Activated CD4-positive, alpha-beta T cell treated with anti-CD3 and anti-CD28 coated beads, Interleukin-2, amount 10 ng/mL, durations not matched to agents 24 days and 14 days (primary cell): ENCODE measurements at places on chromosomes 13 and 19.

- no peak for DNase-seq
These were observed 131.8 kb downstream of the STARD13 start for GRCh38 chr13:33153421-33154404.

- no peak for DNase-seq
These were observed 128.4 kb downstream of the KATNAL1 start for GRCh38 chr13:30178976-30179375.

DNA sequence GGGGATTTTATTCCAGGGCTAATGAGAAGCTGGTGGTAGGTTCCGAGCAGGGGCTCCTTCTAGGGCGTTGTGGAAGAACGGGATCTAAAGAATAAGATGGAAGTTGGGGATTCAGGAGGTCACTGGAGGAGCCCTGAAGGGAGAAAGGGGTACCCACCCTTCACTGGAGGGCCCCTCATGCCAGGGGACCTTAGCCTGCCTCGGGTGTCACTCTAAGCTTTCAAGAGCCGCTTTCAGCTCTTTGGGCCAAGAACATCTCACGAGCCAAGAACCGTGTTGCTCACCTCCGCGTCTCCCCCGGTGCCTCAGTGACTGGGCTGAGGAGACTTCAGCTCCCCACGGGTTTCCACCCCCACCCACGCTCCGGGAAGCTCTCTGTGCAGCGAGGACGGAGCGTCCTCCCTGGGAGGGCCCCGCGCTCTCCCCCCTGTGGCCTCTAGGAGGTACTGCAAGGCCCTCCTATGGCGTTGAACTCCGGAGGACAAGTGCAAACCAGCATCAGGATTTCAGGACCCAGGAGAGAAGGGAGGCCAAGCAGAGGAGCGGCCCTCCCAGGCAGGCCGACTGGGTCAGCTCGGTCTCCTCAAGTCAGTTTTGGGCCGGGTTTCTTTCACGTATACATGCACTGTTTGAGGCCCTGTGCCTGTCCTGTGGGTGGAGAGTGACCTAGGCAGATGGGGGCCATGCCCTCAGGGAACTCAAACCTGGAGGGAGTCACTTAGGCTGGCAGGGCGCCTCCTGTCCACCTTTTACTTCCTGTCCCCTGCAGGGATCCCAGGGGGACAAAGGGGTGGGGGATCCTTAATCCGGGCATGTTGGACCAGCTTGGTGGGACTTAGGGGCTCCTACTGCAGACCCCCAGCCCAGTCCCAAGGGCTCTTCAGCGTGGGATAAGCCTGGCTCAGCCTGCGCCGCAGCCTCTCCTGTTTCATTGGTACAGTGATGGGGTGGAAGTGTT, 5.1 kb upstream of the KRTDAP start:
- DNase-seq, result peak; percentile 90

DNA sequence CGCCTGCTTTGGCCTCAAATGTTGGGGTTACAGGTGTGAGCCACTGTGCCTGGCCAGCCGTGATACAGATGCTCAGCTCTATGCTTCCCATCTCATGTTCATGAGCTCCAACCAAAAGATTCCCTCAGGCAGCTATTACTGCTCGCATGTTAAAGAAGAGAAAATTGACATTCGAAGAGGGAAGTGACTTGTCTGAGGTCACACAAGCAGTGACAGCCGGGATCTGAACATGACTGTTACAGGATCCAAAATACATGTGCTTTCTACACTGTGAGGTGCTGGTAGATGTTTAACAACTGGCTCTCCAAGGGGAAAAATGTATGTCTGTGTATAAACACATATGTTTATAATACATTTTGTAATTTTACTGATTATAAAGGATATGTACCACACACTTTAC, 11.3 kb downstream of the FPR1 start:
- no peak for DNase-seq

DNA sequence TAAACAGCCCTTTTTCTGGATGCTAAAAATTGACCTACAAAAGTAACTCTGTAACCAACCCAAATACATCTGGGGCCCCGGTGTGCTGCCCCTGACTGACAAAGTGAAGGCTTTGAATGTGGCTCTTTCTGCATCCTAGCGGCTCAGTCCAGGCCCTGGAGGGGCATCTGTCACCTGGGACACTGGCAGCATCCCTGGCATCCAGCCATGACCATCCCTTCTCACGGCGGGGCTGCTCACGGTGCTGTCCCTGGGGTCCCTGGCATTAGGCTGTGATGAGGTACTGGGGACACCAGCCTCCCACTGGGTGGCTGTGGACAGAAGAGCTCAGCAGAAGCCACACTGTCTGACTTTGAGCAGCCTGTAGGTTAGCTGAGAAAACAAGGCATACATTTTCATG, 34.3 kb downstream of the BICRA start:
- no peak for DNase-seq

DNA sequence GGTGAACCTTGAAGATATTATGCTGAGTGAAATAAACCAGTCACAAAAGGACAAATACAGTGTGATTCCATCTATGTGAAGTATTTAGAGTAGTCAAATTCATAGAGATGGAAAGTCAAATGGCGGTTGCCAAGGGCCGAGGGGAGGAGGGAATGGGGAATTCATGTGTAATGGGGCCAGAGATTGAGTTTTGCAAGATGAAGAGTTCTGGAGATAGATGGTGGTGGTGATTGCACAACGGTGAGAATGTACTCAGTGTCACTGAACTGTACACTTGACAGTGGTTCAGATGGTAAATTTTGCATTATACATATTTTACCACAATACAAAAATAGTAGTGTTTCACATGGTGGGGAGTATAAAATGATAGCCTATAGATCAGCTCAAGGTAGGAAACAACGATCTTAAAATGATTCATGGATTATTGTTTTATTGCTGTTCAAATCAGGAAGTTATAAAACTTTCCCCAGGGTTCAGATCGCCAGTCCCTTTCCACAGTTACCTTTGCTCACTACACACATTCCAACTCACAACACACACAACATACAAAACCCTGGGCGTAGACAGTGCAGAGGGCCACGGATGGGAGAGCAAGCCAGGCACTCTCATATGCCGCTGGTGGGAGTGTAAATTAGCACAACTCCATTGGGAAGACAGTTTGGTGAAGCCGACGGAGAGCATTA, 219.9 kb downstream of the ZIC5 start:
- no peak for DNase-seq

DNA sequence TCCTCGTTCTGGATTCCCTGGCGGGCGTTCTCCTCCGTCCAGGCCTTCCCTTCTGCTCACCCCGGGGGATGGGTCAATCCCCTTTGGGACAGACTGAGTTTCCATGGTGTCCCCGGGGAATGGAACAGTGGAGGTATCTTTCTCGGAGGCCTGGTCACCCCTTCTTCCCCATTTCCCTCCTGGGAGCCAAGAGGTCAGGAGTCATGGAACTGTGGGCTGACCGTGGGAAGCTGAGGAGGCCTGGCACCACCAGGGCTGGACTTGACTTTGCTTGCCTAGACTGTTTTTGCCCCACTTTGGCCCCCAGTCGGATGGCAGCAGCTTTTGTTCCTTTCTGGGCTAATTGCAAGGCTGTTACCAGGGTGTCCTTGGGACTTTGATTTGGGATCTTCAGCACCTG, 2.0 kb downstream of the NACC1 start:
- DNase-seq, result no peak

DNA sequence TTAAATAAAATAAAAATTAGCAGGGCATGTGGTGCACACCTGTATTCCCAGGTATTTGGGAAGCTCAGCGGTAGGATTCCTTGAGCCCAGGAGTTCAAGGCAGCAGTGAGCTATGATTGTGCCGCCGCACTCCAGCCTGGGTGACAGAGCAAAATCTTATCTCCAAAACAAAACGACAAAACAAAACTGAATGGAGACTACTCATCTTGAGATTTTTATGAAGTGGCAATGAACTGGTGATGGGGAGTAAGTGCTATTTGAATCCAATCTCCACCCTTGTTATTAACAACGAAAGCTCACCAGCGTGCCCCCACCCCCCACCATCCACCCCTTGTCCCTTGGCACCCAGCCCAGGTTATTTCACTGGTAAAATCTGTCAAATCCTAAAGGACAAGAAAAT, 45.2 kb upstream of the URI1 start:
- DNase-seq, result no peak

DNA sequence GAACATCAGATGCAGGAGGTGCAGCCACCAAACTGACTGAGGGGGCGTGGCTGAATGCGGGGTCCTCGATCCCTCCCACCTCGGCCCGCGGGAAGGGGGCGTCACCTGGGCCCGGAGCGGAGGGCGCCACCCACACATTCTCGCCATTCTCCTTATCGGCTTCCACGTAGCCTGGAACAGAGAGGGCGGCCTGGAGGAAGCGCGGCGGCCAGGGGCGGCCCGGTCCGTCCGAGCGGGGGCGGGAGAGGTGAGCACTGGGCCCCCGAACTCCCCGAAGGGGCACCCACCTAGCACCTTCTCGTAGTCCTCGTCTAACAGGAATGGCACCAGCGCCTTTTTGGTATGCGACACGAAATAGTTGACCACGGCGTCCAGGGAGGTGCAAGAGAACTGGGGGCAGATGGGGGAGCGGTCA, 11.8 kb downstream of the STAP2 start:
- peak; percentile 70 for DNase-seq

DNA sequence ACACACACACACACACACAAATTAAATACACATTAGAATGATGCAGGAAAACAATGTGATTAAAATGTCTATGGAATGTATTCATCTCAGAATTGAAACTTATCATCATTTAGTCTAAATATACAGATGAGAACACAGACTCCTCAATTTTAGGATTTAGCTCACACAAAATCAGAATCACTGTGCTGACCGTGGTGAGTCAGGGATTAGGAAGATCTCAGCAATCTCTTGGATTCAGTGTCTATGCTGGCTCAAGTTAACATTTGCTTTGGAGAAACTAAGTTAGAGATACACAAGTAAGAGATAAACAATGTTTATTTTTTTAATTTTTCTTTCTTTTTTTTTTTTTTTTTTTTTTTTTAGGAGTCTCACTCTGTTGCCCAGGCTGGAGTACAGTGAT, 323.6 kb downstream of the KLF12 start:
- DNase-seq, result no peak

GRCh38 chr19:3357992-3358688, 8.2 kb upstream of the NFIC start:
- peak; percentile 61 for DNase-seq

GRCh38 chr19:13985771-13986347, 20.3 kb downstream of the RFX1 start:
- no peak for DNase-seq

GRCh38 chr13:47100214-47100853, 203.5 kb upstream of the HTR2A start:
- DNase-seq, result no peak

DNA sequence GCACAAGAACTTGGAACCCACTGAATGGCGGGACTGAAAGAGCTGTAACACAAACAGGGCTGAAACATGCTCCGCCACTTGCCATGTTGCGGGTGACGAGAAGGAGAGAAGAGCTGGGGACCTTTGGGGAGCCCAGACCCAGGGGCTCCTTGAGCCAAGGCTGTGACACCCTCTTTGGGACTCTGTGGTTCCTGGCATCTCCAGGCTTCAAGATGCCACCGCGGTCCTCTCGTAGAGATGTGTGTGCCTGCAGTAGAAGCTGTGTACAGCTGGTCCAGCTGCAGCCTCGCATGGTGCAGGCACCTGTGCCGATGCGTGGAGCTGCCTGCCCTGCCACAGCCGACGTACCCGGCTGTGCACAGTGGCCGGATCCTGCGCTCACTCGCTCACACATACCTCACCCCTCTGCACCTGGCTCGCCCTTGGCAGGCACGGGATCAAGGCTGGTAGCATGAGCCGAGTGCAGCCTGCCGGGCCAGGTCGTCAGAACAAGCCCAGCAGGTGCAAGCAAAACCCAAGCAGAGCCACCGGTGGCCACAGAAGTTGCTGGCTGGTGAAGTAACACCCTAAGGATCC, 1385.8 kb downstream of the PCDH9 start:
- no peak for DNase-seq

DNA sequence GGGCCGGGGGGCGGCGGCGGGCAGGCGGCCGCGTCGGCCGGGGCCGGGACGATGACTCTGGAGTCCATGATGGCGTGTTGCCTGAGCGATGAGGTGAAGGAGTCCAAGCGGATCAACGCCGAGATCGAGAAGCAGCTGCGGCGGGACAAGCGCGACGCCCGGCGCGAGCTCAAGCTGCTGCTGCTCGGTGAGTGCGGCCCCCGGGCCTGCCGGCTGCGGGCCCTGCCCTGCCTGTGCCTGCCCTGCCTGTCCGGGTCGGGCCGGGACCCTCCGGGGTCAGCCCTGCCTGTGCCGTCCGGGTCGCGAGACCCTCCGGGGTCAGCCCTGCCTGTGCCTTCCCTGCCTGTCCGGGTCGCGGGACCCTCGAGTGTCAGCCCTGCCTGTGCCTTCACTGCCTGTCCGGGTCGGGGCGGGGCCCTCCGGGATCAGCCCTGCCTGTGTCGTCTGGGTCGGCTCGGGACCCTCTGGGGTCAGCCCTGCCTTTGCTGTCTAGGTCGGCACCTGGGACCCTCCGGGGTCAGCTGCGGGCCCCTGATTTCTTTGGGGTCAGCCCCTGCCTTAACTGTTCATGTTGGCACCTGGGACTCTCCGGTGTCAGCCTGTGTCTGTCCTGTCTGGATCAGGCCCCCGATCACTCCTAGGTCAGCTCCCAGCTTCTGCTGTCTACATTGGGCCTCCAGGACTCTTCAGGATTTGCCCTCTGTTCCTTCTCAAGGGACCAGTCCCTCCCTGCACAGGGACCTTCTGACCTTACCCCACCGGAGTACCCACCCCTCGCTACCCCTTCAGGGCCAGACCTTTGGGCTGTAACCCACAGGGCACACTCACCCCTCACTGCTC, 659 bp downstream of the GNA11 start:
- peak; percentile 76 for DNase-seq

GRCh38 chr19:13146763-13147563, 3.2 kb downstream of the STX10 start:
- DNase-seq, result no peak

- no peak for DNase-seq
These were observed 1373.7 kb downstream of the PCDH9 start for GRCh38 chr13:65856431-65856830.

- no peak for DNase-seq
These were observed 116.5 kb downstream of the SPRY2 start for GRCh38 chr13:80224468-80224867.

- no peak for DNase-seq
These were observed 48.8 kb downstream of the CD320 start for GRCh38 chr19:8259142-8259921.

DNA sequence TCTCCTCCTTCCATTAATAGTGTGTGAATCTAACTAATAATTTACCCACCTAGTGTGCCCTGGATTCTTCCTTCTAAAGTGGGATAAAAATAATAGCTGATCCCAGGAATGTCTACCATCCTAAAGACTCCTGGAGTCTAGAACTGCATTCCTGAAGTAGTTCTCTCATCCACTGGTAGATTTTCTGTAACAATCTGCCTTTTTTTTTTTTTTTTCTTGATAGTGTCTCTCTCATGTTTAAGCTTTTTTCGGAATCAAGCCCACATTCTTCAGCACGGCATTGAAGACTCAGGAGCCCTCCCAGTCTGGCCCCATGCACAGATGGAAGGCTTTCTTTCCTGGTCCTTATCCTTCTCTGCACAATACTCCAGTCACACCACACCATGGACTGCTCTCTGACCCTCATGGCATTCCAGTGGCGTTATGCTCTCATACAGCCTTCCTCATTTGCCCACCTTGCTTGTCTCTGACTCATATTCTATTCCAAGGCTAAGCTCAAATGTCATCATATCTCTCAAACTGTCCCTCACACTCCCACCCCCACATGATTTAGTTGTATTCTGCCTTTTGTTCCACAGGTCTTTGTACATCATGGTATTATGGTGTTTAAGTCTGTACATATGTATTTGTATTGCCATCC, 68.7 kb upstream of the FRY start:
- no peak for DNase-seq
